ENCODE measurements at places on chromosomes 16 and 17.

- DNase-seq, result no peak
- no peaks in the 10 kb centered on the region for H3K27me3 ChIP-seq
- H3K36me3 ChIP-seq, result no peaks in the 10 kb centered on the region
- H3K4me3 ChIP-seq, result no peak overlapping the region
- no peak overlapping the region for H3K27ac ChIP-seq
Observed at GRCh38 chr17:1635675-1636465, 7.2 kb upstream of the SLC43A2 start.

- no peaks in the 10 kb centered on the region for H3K27me3 ChIP-seq
- peaks cover 48% of the 10 kb centered on the region for H3K4me1 ChIP-seq
- H3K36me3 ChIP-seq, result no peaks in the 10 kb centered on the region
- no peak overlapping the region for H3K27ac ChIP-seq
- DNase-seq, result no peak
Observed at GRCh38 chr17:79002796-79003593, 6.6 kb downstream of the CANT1 start.

DNA sequence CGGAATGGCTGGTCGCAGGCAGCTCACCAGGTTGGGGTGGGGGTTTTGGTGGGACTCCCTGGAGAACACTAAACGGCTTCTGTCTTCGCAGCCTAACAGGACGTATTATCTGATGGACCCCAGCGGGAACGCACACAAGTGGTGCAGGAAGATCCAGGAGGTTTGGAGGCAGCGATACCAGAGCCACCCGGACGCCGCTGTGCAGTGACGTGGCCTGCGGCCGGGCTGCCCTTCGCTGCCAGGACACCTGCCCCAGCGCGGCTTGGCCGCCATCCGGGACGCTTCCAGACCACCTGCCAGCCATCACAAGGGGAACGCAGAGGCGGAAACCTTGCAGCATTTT lies 59.7 kb downstream of the PDPK1 start:
- H3K27ac ChIP-seq, result no peak overlapping the region
- no peak for DNase-seq
- no peak overlapping the region for H3K4me3 ChIP-seq
- no peaks in the 10 kb centered on the region for H3K36me3 ChIP-seq
- no peaks in the 10 kb centered on the region for H3K4me1 ChIP-seq
- no peaks in the 10 kb centered on the region for H3K27me3 ChIP-seq

GRCh38 chr17:47813077-47813476 lies 8.5 kb downstream of the OSBPL7 start:
- no peak for DNase-seq
- no peaks in the 10 kb centered on the region for H3K27me3 ChIP-seq
- H3K4me3 ChIP-seq, result no peak overlapping the region
- peaks cover 41% of the 10 kb centered on the region for H3K36me3 ChIP-seq

Measured in vagina (tissue), 2 donors.